Naive B cell (primary cell): ENCODE measurements at places on chromosomes 5 and 9. TPM values are rescaled to one million over a fixed set of nuclear protein-coding genes. Genes with fewer than 3 reads are reported as not detected.

APBA1 gene
- polyA plus RNA-seq = not detected

EIF4E1B gene
- polyA plus RNA-seq = not detected

PCDHA1 gene
- polyA plus RNA-seq = not detected

GPR21 gene
- not detected for polyA plus RNA-seq

PSD2 gene
- not detected for polyA plus RNA-seq

SPINK13 gene
- polyA plus RNA-seq = not detected

SLC6A19 gene
- polyA plus RNA-seq = not detected

CDK5RAP2 gene
- polyA plus RNA-seq = 34.9 TPM

PCDHA3 gene
- polyA plus RNA-seq = not detected

SVEP1 gene
- polyA plus RNA-seq = not detected

TMEM215 gene
- polyA plus RNA-seq = not detected

SLC36A2 gene
- polyA plus RNA-seq = not detected

INSL4 gene
- not detected for polyA plus RNA-seq

TSLP gene
- not detected for polyA plus RNA-seq

SHOC1 gene
- polyA plus RNA-seq = not detected

SLIT3 gene
- not detected for polyA plus RNA-seq

ARID3C gene
- polyA plus RNA-seq = not detected

TXN gene
- 76.8 TPM for polyA plus RNA-seq

HACD4 gene
- 7.8 TPM for polyA plus RNA-seq

SCGB3A2 gene
- not detected for polyA plus RNA-seq

PCDHA10 gene
- not detected for polyA plus RNA-seq

PBX3 gene
- polyA plus RNA-seq = 13.9 TPM

HEMGN gene
- 0.24 TPM for polyA plus RNA-seq

SLC34A1 gene
- polyA plus RNA-seq = not detected

PCDHGB5 gene
- polyA plus RNA-seq = 0.20 TPM

IFNK gene
- polyA plus RNA-seq = not detected

CDK9 gene
- polyA plus RNA-seq = 45.3 TPM

LCN15 gene
- not detected for polyA plus RNA-seq

NR5A1 gene
- polyA plus RNA-seq = not detected

PLCXD3 gene
- not detected for polyA plus RNA-seq

LEAP2 gene
- polyA plus RNA-seq = 3.2 TPM

CREBRF gene
- polyA plus RNA-seq = 60.6 TPM

DDX4 gene
- polyA plus RNA-seq = not detected

KIF2A gene
- polyA plus RNA-seq = 91.4 TPM

CCDC69 gene
- polyA plus RNA-seq = 76.9 TPM

DBH gene
- polyA plus RNA-seq = not detected

DOCK2 gene
- polyA plus RNA-seq = 62.1 TPM

SFXN1 gene
- polyA plus RNA-seq = 17.4 TPM

PLAC8L1 gene
- polyA plus RNA-seq = not detected

PCDHGA5 gene
- polyA plus RNA-seq = 0.10 TPM

CENPH gene
- 15.1 TPM for polyA plus RNA-seq

IFNA13 gene
- polyA plus RNA-seq = not detected

IQGAP2 gene
- 3.9 TPM for polyA plus RNA-seq

SPAG8 gene
- polyA plus RNA-seq = 1.2 TPM

ZBTB26 gene
- 3.1 TPM for polyA plus RNA-seq

PCDHB4 gene
- polyA plus RNA-seq = not detected

LCNL1 gene
- not detected for polyA plus RNA-seq

SMIM32 gene
- not detected for polyA plus RNA-seq

DMGDH gene
- polyA plus RNA-seq = not detected

TRIP13 gene
- polyA plus RNA-seq = 1.2 TPM
